ENCODE measurements at places on chromosomes 12 and 14.

DNA sequence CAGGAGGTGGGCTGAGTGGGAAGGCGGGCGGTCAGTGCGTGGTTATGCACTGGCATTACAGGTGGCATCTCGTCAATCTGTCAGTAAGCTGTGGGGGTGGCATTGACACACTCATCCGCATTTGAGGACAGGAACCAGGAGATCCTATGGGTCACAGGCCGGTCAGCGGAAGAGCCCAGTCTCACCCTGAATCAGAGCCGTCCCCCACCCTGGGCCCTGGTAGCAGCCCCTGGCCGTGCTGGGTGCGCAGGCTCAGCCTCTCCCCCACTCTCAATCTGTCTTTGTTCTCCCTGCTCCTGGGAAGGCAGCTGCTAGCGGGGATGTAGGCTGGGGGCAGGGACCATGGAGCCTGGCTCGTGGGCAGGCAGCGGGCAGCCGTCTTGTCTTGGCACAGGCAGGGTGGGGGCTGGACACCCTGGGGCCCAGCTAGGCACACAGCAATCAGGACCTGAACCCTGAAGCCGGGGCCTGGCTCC lies 5.1 kb downstream of the INF2 start:
- no peak for DNase-seq

DNA sequence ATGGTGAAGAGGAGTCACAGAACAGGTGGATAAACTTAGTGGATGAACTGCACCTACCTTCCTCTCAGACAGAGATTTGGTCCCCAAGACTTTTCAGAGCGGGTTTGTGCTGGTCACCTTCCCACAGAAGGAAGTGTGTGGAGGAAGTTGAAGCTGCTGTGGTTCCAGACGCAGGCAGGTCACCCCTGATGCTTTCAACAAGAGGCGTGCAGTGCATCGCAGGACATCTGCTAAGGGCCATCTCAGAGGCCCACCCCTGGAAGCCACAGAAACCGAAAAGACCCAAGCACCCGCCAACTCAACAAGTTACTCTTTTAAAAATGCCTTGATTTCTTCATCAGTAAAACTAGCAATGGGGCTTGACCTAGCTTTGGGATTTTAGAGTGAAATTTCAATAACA lies 1.0 kb upstream of the GPX2 start:
- DNase-seq, result no peak

- no peak for DNase-seq
These were observed 53.8 kb downstream of the TESC start for GRCh38 chr12:117045160-117046010.

GRCh38 chr12:113244478-113244958 lies 23.3 kb downstream of the TPCN1 start:
- DNase-seq, result no peak

GRCh38 chr14:23513005-23513817 lies 38.4 kb downstream of the ZFHX2 start:
- no peak for DNase-seq

- DNase-seq, result no peak
These were observed 62.3 kb upstream of the TMPO start for GRCh38 chr12:98453070-98453469.

DNA sequence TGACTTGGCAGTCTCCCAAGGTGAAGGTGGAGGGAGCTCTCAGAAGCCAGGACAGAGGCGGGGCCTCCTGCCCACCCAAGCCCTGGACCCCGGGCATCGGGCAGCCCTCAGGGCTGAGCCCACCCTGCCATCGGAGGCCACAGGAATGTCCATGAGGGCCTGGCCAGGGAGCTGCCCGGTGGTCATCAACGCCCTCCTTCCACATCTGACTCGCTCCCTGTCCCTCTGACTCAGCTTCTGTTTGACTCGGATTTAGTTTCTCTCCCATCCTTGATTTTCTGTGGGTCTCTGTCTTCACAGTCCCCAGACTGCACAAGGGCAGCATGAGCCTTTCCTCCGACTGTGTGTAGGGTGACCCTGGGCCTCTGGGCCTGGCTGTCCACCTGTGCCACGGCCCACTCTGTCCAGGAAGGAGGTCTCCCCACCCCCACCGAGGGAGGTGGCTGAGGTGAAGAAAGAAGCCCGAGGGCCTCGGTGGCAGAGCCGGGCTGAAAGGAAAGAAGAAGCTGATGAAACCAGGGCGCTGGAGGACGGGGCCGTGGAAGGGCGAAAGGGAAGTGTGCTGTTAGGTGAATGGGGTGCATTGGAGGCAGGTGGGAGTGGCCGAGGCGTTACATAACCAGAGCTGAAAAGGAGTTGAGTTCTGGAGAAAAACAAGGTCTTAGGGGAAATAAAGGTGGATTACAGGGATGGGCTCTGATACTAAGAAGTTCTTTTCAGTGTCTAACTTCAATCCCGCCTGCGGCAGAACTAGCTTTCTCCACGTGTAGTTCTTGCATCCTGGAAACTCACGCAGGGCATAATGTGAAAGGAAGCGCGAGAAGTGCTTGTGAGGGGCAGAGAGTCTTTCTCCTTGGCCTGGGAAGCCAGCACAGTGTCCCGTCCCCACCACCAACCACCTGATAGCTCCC lies 16.7 kb upstream of the TMEM106C start:
- DNase-seq, result no peak

DNA sequence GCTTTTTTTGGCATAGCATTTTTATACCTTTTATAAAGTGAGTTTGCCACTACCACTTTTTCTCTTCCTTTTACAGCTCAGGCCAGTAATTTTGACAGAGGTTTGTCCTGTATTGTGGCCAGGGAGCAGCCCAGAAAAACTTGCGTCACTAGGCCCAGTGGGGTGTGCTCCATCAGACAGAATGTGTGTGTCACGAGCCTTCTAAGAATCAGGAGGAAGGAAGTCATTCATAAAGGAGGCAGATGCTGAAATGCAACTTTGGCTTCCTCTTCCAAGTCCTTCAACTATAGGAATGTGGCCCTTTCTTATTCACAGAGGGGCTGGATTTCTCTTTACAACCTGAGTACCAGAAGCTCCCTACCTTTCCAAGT lies 10.1 kb upstream of the RAB35 start:
- no peak for DNase-seq

DNA sequence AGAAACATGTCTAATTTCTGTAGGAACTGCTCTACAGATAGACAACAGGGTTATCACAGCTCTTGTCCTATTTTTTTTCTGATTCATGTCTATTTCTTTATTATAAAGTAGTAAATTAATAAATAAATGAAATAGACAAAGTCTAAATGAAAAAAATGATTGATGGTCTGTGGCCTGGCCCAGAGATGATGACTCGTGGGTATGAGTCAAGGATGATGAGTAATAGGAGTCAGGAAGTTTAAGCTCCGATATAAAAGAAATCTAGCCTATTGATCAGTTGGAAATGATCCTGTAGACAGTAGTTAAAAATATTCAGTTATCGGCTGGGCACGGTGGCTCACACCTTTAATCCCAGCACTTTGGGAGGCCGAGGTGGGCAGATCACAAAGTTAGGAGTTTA lies 90.6 kb upstream of the RTL1 start:
- no peak for DNase-seq

DNA sequence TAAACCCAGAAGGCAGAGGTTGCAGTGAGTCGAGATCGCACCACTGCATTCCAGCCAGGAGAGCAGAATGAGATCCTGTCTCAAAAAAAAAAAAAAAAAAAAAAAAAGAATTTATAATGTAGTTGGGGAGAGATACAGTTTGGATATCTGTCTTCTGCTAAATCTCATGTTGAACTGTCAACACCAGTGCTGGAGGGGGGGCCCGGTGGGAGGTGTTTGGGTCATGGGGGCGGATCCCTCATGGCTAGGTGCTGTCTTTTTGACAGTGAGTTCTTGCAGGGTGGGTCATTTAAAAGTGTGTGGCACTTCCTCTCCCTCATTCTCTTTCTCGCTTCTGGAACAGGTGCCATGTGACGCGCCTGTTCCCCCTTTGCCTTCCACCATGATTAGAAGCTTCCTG lies 32.8 kb downstream of the CLIP1 start:
- DNase-seq, result no peak

GRCh38 chr14:39957987-39958386 lies 525.8 kb upstream of the FBXO33 start:
- no peak for DNase-seq

DNA sequence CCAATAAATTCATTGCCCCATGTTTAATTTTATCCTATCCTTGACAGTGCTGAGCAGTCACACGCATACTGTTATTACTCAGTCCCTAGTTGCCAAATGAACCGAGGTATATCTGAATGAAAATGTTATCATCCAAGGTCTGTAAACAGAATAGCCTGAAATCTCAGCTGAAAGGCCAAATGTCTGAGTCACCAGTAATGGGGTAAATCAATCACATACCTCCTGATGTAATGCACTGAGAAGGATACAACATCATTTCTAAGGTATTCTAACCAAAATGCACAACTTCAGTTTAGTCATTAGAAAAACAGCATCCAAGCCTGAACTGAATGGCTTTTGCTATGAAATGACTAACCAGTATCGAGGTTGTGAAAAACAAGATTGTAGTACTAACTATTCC lies 228.6 kb downstream of the DPF3 start:
- no peak for DNase-seq

DNA sequence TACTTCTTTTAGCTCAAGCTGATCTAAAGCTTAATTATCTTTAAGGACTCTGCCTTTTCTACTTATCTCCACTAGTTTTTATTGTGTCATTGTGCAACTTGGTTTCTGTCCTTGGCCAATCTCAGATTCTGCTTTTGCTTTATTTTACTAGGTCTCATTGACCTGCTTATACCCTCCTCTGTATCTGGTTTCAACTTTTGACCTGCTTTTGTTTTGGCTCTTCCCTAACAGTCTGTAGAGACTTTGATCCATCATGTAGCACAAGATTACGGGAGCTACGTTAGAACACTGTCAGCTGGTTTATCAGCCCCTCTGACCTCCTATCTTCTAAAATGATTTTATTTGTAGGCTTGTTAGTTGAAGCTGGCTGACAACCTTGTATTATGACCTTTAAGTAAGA lies 43.6 kb downstream of the ZCRB1 start:
- no peak for DNase-seq
